ENCODE measurements at places on chromosomes 7 and 10.

DNA sequence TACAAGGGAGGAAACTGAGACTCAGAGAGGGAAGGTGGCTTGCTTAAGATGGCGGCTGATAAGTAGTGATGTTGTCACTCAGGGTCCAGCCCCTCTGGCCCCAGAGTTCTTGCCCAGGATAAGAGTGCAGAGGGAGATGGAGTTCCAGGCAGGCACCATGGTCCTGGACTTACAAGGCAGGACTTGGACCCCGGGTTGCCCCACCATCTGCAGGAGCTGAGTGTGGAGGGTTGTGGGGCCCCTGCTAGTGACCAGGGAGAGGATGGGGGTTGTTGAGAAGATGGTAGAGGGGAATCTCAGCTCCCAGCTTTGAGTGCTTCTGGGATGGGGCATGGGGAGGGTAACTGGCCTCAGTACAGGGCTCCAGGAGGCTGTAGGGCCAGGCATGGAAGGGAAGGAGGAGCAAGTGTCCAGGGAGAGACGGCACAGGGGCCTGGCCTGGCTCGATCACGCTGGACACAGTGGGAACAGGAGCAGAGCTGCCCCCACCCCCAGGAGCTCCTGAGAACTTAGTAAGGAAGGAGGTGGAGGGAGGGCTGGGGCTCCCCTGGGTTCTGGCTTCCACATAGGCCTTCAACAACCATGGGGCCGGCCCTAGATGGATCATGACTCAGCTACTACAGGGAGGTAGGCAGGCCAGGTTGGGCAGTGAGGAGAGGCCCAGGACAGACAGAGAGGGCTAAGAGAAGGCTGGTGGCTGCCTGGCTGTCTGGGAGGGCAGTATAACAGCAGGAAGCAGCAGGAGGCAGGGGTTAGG, 28.2 kb downstream of the PPIF start:
- DNase-seq, result no peak

DNA sequence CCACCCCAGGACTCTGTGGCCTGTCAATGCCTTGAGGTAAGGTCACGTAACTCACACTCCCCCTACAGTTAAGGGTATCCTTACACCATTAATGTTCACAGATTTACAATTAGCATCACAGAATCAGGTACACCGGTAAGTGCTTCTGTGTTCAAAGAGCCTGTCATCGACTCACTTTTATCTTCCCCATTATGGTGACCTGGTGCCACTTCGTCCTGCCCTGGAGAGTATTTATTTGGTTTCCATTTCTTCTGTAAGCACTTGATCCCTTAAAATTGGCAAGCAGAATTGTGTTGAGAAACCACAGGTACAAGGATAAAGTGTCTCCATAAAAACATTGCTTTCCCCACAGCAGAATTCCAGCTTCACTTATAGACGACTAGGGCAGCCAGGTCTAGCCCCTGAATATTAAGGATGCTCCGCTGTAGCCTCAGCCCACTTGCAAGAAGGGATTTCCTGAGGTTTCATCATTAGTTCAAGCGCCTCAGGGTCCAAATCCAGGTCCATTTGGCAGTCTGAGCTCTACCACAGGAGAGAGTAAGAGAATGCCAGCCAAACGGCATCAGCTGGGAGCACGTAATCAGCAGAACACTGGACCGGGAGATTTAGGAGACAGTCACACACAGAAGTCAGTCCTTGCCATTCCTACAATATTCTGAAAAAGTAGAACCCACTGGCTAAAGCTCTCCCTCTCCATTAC, 10.1 kb downstream of the ATXN7L1 start:
- DNase-seq, result no peak

DNA sequence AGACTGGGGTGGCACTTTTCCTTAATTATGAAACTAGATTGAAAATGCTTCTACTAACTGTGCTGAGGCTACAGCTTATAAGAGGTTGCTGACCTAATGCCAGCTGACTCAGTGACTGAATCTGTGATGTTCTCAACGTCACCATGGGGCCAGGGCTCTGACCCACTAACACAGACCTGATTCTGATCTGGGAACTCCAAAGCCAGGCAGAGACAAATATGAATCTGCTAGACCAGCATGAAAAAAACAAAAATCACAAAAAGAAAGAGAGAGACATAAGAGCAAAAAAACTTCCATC, 16.1 kb downstream of the USP6NL start:
- no peak for DNase-seq

- DNase-seq, result no peak
Measured at GRCh38 chr7:101739775-101740398, 77.5 kb upstream of the CUX1 start.

- DNase-seq, result no peak
Measured at GRCh38 chr7:17952387-17952786, 12.1 kb upstream of the SNX13 start.

DNA sequence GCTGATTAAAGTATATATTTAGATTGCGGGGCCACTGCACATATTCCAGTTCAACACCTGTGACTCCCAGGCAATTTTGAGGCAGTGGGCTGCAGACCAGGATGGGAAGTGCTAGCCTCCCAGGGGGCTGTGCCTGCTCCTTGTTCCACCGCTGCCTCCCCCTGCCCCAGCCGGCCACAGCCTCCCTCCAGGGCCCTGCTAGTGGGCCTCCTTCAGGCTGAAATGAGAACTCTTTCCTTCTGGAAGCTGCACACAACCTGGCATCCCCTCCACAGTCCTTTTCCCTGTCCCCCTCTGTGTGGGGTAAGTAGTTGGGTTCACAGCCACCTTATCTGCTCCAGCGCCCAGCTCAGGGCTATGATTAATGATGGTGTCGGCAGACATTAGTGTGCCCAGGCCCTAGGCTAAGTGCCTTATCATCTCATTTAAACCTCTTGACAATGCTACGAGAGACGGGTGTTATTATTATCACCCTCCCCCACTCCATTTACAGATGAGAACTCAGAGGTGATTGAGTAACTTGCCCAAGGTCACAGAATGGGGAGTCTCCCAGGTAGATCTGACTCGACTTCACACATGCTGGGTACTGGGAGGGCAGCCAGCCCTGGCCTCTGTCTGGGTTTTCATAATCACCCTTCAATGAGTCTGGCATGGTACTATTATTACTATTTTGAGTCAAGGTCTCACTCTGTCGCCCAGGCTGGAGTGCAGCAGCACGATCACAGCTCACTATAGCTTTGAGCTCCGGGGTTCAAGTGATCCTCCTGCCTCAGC, 10.8 kb upstream of the SFRP5 start:
- DNase-seq, result no peak

DNA sequence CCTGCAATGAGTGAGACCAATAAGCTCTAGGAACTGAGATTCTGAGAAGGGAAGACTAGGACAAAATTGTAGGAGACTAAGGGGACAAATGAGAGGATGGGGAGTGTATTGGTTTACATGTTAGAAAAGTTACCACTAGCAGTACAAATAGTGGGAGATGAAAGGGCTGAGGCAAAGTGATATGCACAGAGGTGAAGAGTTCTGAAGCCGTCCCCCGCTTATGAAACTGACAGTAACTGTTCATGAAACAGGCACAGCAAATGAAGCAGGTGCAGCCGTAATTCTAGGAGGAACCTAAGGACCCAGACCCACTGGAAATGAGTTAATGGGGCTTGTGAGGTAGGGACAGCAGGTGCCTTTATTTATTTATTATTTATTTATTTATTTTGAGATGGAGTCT, 211.3 kb downstream of the PRKG1 start:
- no peak for DNase-seq

- no peak for DNase-seq
Measured at GRCh38 chr10:129101232-129101980, 365.6 kb upstream of the MGMT start.

- DNase-seq, result no peak
Measured at GRCh38 chr10:1147810-1148209, 91.6 kb downstream of the WDR37 start.

- peak; percentile 51 for DNase-seq
Measured at GRCh38 chr7:14521183-14521582, 381.4 kb downstream of the DGKB start.

- DNase-seq, result no peak
Measured at GRCh38 chr7:119562839-119563238, 710.1 kb upstream of the KCND2 start.
